AG08395 (cell line): ENCODE measurements at places on chromosomes 11 and 22.

GRCh38 chr11:79296141-79296540 is 144.7 kb downstream of the TENM4 start:
- DNase-seq: no peak

DNA sequence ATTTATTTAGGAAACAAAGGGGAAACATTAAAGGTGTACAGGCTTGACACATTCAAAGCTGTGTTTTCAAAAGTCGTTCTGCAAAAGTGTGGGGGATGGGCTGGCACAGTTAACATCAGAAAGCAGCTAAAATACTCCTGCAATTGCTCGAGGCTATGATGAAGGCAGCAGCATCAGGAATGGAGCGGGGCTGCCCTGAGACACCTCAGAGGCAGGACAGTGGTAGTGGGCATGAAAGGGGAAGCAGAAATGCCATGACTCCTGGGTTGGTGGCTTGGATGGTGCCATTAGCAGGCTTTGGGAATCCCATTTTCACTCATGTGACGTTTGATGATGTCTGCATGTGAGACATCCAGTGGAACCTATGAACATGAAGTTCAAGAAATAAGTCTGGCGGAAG is 646 bp downstream of the NCAPD3 start:
- DNase-seq: no peak

- no peak for DNase-seq
Measured at GRCh38 chr11:127806501-127806900, 780.9 kb downstream of the ETS1 start.

DNA sequence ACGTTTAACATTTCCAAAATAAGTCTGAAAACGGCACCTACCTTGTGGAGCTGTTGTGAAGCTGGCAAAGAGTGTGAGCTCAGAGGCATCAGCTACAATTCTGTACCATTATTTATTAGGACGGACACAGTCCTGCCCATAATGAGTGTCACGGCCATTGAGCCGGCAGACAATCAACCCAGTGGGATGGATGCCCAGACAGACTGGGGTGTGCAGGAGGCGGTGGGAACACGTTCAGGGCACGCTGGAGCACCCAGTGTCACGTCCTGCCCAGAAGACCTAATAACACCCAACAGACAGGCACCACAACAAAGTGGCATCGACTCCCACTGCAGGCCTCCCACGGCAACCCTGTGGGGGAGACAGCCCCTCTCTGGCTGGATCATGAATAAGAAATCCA is 34.5 kb downstream of the TPST2 start:
- no peak for DNase-seq

- no peak for DNase-seq
Measured at GRCh38 chr11:96313163-96313562, 29.8 kb downstream of the MAML2 start.

DNA sequence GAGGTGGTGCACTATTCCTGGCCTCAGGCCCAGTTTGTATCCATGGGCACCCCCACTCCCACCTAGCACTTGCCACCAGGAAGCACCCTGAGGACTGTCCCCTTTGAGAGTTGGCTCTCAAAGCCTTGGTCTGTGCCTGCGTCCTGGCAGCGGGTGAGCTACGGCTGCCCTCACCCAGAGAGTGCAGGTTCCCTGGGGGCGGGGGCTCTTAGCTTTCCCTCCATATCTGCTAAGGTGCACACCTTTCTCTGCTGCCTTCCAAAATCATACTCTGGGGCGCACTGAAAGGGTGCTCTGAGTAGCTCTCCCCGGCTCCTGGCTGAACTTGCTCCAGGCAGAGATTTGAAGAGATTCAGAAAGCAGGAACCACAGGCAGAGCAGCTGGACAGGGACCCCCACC is 7.1 kb downstream of the KCNQ1 start:
- no peak for DNase-seq

GRCh38 chr22:17119481-17120202 is 1.5 kb downstream of the TMEM121B start:
- DNase-seq: no peak

DNA sequence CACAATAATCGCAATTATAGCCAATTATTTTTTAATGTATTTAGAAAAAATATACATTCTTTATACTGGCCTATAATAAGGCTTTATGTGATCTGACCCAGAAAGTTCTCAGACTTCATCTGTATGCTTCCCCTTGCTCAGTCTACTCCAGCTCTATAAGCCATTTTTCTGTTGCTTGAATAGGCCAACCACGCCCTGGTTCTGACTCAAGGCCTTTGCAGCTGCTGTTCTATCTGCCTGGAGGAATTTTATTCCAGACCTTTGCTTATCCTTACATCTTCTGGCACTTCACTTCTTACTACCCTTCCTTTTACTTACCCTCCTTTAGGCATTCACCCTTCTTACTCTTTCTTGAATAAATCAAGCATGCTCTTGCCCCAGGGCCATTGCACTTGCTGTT is 54.9 kb upstream of the PDE3B start:
- DNase-seq: no peak

- peak; percentile 83 for DNase-seq
Measured at GRCh38 chr11:130580372-130580771, 131.9 kb downstream of the ADAMTS15 start.

- no peak for DNase-seq
Measured at GRCh38 chr22:24414984-24415945, 12.1 kb upstream of the ADORA2A start.

DNA sequence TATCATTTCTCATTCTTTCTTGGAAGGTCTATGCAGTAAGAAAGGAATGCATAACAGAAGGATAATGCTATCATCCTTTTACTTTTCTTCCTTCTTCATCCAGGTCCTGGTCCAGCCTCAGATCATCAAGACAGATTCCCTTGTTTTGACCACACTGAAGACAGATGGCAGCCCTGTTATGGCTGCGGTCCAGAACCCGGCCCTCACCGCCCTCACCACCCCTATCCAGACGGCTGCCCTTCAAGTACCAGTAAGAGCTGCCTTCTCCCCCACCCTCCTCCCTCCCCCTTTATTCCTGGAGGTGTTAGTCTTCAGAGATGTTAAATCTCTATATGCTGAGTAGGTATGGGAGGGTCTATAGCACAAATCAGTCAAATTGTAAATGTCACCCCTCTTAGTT is 37.9 kb downstream of the SREBF2 start:
- no peak for DNase-seq

- DNase-seq: no peak
Measured at GRCh38 chr22:17213976-17214375, 5.3 kb downstream of the ADA2 start.

DNA sequence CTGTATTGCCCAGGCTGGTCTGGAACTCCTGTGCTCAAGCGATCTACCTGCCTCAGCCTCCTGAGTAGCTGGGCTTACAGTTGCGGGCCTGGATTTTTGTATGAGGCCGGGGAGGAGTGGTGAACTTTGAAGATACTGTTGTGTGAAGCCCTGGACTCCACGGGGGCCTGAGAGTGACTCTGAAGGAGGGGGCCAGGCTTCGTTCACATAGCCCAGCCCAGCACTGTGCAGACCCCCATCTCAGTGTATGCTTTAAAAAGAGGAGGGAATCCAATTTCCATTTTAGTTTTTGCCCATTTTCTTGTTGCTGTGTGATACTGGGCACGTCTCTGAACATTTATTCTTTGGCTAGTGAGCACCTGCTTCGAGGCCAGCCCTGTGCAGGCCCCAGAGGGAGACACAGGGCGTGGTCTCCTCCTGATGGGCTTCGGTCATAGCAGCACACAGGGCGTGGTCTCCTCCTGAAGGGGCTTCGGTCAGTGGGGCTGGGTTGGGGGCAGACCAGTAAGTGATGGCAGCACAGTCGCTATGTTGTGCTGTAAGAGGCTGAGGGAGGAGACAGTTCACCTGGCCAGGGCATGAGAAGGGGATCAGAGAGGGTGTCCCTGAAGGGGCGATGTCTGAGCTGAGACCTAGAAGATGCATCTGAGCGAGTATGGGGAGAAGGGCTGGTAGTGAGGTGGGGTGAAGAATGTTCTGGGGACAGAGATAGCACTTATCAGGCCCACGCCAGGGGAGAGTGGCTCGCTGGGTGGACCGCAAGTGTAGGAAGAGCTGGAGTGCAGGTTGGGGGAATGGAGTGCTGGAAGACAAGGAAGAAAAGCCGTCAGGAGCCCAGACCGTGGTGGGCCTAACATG is 14.0 kb downstream of the SAMM50 start:
- no peak for DNase-seq

- DNase-seq: no peak
Measured at GRCh38 chr11:80960381-80961029, 1519.7 kb upstream of the TENM4 start.

DNA sequence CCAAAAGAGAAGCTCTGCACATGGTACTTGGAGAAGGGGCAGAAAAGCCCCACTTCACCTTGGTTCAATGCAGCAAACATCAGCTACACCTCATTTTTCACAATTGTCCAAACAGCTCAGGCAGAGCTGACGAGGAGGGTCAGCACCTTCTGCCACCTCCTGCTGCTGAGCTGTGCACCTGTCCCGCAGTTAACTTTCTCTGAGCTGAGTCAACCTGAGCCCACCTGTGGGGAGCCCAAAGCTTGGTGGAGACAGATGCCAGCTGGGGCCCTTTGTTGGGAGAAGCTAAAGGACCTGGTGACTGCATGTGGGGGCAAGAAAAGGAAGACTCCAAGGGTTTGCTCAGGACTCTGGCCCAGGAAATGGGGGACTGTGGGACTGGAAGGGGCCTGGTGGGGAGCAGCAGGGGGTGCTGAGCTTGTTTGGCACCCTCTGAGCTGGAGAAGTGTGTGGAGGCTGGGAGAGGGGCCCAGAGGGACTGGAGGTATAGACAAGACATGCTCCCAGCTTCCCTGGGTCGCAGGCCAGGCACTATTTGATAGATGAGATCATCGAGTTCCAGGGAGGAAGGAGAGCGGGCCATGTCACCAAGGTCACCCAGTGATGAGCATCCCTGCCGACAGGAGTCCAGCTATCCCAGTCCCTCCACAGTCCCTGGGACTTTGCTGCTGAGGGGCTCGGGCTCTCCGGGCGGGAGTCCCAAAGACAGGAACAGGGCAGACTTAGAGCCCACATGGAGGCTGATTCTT is 53.5 kb downstream of the KCNJ4 start:
- DNase-seq: no peak

DNA sequence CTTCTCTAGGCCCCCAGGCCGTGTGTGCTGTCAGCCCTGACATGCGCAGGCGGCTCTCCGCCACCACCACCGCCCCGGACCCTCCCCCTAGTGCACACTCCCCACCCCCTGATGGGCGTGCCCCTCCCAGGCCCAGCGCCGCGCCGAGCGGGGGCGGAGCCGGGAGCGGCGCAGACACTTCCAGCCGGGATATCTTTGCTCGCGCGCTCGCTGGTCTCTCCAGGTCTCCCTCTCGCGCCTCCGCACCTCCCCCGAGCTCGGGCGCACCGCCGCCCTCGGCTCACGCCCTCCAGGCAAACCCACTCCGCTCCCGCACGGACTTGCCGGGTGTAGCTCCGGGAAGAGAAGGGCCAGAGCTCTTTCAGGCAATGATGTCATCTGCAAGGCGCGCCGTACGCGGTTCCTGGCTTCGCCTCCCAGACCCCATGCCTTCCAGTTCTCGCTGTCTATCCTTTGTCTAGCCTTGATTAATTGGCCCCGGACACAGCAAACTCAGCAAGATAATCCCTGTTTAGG is at the start of gene SCN3B:
SCN3B (minus strand) TSS at position 59 of the 516 bp plus-strand sequence. CDS start 823 bp downstream, outside the sequence.
- DNase-seq: peak; percentile 71

GRCh38 chr11:41872426-41872825 is 413.0 kb upstream of the LRRC4C start:
- DNase-seq: no peak

GRCh38 chr22:35334004-35334403 is 34.3 kb downstream of the TOM1 start:
- DNase-seq: no peak

- DNase-seq: no peak
Measured at GRCh38 chr11:125382314-125382791, 113.7 kb downstream of the FEZ1 start.

- no peak for DNase-seq
Measured at GRCh38 chr11:60879971-60880588, 12.7 kb downstream of the ZP1 start.

DNA sequence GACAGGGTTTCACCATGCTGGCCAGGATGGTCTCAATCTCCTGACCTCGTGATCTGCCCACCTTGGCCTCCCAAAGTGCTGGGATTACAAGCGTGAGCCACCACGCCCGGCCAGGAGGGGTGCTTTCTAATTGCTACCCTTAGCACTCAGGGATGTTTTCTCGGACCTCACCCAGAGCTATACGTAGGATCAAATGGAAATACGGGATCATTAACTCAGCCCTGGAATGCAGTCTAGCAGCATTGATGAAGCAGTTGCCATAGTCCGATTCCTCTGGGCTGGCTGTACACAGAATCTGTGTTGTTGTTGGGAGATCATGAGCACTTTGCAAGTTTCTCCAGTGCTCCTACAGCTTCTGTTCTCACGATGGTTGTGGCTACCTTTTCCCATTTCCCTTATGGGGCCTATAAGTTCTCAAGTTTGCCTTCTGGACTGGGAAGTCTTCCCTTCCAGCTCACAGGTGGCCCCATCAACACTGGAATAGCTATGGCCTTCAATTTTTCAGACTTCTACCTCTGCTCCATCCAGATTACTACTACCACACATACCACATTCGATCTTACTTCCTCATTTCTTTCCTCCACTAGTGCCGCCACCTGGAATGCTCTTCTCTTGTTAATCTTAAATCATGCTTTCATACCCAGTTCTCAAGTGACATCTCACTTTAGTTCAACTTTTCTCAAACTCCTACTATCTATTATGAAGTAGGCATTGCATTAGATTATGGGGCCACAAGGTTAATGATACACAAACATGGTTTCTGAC is 16.1 kb upstream of the PCF11 start:
- DNase-seq: no peak

DNA sequence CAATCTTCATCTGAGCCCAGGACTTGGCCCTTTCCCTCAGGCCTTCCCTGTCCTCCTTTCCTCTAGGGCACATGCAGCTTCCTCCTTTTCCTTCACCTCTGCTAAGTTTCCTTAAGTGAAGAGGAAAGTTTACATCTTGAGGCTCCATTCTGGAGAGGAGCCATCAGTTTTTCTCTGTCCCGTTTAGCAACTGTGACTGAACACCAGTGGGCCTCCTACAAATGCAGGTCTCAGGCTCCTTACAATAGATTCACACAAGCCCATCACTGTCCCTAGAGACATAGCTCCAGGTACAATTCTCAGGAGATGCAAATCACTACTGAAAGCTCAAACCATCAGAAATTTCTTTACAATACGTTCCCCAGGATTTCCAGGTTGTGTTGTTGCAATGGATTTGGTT is 23.3 kb upstream of the LYVE1 start:
- DNase-seq: no peak

- DNase-seq: no peak
Measured at GRCh38 chr22:40853333-40853732, 3.1 kb downstream of the ST13 start.
